CD4-positive, alpha-beta T cell treated with Interferon alpha-2 for 1 hour (primary cell): ENCODE measurements at places on chromosomes 4 and X.

- no peak for DNase-seq
These were observed 121.7 kb downstream of the PDS5A start for GRCh38 chr4:39855909-39856512.

DNA sequence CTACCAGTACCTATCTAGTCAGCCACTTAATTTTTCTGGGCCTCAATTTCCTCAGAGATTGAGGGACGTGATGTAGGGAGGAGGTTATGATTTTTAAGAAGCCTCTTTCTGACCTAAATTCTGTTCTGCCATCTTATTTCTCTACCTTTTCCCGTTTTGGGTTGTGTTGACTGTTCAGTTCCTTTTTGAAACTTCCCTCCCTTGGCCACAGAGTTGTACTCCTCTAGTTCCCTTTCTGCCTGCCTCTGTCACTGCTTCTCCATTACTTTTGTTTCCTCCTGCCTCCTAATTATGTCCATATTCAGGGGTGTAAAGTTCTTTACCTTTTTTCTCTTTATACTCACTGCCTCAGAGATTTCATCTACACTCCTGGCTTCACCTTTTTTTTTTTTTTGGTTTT lies 25.4 kb downstream of the CLCN5 start:
- DNase-seq = no peak

GRCh38 chr4:64774626-64775025 lies 365.4 kb upstream of the TECRL start:
- DNase-seq = no peak

- no peak for DNase-seq
These were observed 12.5 kb upstream of the CXCL13 start for GRCh38 chr4:77593101-77593500.

- no peak for DNase-seq
These were observed 229.7 kb downstream of the EVC2 start for GRCh38 chr4:5478697-5479096.

- no peak for DNase-seq
These were observed 14.9 kb downstream of the USP26 start for GRCh38 chrX:133081990-133082389.

GRCh38 chr4:73885574-73886267 lies 16.5 kb downstream of the CXCL1 start:
- DNase-seq = no peak

- no peak for DNase-seq
These were observed 233.5 kb downstream of the SCFD2 start for GRCh38 chr4:53132132-53132891.

DNA sequence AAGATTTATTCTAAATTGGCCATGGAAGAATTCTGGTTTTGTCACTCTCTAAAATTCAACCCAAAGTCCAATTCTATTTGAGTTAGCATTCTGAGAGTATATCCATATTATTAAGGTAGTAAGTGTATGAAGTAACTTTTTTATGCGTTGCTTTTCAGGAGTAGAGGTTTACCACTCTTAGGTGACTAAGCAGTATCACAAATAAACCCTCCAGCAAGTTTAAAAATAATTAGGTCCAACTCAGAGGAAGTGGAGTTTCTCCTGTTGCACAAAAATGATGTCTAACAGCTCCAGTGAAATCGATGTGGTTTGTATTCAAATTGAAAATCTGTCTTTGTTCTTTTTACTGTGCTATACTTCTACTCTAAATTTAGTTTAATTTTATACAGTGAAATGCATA lies 6.6 kb downstream of the SCML1 start:
- DNase-seq = no peak

- DNase-seq = no peak
These were observed 16.5 kb downstream of the DHRSX start for GRCh38 chrX:2484256-2484655.

DNA sequence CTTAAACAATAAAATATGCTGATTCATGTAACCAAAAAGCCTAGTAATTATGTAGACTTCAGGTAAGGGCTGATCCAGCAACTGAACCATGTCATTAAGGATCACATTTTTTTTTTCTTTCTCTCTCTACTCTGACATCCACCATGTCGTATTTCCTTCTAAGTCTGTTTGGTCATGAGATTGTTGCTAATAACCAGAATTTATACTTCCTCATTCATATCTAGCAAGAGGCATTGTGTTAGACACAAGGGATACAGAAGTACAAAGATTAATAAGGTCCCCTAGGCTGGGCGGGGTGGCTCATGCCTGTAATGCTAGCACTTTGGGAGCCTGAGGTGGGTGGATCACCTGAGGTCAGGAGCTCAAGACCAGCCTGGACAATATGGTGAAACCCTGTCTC lies 24.1 kb downstream of the PHEX start:
- no peak for DNase-seq

GRCh38 chr4:145047151-145047550 lies 50.8 kb downstream of the ANAPC10 start:
- no peak for DNase-seq

DNA sequence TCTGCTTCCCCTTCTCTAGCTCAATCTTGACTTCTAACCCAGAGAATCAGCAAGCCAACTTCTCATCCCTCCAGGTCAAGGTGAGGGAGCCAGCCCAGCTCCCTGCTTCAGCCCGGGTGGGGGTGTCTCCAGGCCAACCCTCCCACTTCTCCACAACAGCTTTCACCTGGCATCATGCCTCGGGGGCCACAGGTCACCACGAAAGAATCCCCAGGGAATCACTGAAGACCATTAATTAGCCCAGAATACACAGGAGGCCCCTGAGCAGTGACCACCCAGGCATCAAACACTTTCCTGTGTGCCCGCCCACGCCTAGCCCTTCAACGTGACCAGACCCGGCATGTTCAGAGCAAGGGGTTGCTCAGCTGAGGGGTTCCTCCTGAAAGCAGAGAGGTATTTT lies 646.7 kb downstream of the BCOR start:
- DNase-seq = no peak

DNA sequence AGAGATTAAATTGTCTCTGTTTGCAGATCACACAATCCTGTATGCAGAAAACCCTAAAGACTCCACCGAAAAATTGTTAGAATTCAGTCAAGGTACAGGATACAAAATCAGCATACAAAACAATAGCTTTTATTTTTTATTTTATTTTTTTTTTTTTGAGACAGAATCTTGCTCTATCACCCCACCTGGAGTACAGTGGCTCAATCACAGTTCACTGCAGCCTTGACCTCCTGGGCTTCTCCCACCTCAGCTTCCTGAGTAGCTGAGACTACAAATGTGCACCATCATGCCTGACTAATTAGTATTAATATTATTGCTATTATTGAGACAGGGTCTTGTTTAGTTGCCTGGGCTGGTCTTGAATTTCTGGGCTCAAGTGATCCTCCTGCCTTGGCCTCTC lies 8.9 kb upstream of the PLXNB3 start:
- no peak for DNase-seq

- no peak for DNase-seq
These were observed 238.8 kb downstream of the CBR4 start for GRCh38 chr4:168771251-168771650.

DNA sequence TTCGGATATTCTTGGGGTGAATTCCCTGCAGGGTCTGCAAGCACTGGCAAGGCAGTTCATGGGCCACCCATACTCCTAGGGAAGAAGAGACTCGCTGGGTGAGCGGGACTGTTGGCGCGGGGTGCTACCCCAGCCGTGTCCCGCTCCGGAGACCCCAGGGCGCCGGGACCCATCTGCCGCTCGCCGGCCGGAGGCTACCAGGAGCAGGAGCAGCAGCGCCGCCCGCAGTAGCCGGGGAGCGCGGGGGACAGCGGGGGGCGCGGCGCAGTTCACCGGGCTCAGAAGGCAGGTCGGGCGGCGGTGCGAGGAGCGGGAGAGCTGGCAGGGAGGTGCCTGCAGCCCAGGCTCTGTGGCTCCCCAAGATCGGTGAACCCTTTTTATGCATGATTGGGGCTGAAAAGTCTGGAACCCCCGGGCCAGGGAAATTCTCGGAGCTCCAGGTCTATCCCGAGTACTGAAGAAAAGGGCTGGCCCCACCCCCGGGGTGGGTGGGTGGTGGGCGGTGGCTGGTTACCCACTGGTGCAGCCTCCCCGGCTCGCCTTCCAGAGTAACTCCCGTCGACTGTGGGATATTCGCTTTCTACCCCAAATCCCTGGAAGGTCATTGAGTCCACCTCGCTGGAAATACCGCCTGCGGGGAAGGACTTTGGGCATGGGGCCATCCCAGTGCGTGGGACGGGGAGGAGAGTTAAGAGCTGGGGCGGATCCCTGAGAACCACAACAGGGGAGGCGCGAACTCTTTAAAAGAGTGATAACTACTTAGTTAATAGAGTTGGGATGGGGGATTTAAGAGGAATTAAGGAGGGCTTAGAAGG lies 37.6 kb downstream of the PF4 start:
- no peak for DNase-seq

DNA sequence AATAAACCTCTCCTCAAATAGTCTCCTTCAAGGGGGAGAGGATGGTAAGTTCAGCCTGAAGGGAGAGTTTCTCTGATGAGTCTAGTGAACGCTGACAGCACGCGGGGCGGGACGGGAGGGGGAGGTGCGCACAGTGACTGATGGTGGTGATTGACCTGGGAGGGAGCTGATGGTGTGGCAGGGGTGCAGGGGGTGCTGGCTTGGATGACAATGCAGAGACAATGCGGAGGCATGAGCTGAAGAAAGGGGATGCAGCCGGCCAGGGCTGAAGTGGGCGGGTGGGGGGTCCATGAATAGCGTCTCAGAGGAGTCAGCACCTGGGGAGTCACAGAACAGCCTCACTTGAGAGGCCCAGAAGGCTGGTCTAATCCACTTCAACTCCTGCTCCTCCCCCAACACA lies 142.5 kb upstream of the PJA1 start:
- no peak for DNase-seq

- no peak for DNase-seq
These were observed 166.3 kb downstream of the FNIP2 start for GRCh38 chr4:158934996-158935669.

- no peak for DNase-seq
These were observed 29.9 kb downstream of the VEGFC start for GRCh38 chr4:176762661-176763308.

- no peak for DNase-seq
These were observed 37.9 kb downstream of the FAT1 start for GRCh38 chr4:186685767-186686183.

DNA sequence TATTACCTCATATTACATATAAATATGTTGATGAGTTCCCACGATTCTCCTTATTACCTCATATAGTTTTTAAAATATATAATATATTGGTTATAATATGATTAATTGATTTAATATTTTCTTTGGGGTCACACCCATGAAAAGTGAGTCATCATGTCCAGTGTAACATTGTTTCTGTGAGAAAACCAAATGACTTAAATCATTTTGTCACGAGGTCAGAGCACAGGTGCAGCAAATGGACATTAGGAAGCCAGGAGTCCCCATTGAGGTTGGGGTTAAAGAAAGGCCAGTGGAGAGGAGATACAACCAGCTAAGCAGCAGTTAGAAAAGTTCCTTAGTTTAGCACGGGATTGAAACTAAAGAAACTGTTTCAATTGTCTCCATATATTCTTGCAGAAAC lies 133.9 kb upstream of the RAPGEF2 start:
- DNase-seq = no peak

GRCh38 chrX:150982235-150982787 lies 824 bp upstream of the HMGB3 start:
- no peak for DNase-seq

- no peak for DNase-seq
These were observed 70.9 kb downstream of the EPHA5 start for GRCh38 chr4:65599340-65599739.

DNA sequence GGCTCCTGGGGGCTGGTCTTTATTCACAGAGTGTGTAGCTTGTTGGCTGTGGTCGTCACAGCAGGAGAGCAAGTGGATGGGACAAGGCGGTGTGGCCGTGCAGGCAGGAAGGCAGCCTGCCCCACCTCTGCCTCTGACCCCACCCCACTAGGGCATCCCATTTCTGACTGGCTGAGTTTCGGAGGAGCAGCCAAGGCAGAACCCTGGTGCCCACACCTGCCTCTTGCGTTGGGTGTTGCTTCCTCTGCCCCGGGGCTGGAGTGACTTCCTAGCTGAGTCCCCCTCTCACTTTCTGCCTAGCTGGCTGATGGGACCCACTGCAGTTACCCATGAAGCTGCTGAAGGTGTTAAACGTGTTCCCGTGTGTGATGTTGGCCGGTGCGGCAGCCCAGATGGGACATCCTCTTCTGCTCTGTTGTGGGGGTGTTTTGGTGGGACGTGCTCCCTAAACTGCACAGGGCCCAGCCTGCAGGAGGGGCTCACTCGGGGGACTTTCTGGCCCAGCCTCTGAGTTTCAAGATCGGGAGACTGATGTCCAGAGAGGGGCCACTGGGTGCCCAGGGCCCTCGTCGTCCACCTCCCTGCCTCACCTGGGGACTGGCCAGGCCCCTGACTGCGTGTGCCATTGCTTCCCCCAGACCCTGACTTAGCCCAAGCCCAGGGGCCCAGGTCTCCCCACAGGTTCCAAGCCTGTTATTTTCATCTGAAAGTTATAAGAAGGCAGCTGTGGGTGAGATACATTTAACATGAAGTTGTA lies 101.5 kb downstream of the PSAPL1 start:
- DNase-seq = no peak

- peak; percentile 44 for DNase-seq
These were observed 4.8 kb upstream of the CXCL13 start for GRCh38 chr4:77600521-77601451.

GRCh38 chr4:82704156-82704555 lies 94.4 kb downstream of the SCD5 start:
- DNase-seq = no peak

DNA sequence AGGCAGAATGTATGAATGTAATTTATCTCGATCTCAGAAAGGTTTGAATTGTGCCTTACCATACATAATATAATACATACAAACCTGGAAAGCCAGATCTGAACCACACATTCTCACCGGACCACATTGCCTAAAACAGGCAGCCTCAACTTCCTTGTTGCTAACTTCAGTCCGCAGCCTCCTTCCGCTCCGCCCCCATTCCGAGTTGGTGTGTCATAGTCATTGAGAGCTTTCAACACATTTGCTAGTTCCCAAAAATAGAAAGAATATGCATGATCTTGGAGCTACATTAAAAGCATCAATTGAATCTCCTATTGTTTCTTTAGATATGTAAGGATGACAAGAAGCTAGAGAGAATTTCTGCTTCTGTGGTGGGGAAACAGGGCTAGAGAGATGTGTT lies 127.2 kb downstream of the ARHGEF9 start:
- DNase-seq = no peak

- peak; percentile 14 for DNase-seq
These were observed 108.7 kb upstream of the ATP6AP2 start for GRCh38 chrX:40471965-40472648.

DNA sequence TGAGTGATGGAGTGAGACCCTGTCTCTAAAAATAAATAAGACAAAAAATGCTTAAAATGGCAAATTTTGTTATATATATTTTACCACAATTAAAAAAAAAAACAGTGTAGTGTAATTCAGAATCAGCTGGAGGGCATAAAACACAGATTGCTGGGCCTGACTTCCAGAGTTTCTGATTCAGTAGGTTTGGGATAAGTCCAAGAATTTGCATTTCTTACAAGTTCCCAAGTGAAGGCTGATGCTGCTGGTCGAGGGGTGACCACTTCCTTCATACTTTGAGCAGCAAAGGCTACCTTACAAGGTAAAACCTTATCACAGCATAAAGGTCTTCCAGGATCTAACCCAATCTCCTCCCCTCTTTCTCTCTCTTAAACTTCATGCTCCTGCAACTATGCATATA lies 40.7 kb downstream of the KLHL8 start:
- no peak for DNase-seq
